ENCODE measurements at places on chromosomes 7 and 10.

DNA sequence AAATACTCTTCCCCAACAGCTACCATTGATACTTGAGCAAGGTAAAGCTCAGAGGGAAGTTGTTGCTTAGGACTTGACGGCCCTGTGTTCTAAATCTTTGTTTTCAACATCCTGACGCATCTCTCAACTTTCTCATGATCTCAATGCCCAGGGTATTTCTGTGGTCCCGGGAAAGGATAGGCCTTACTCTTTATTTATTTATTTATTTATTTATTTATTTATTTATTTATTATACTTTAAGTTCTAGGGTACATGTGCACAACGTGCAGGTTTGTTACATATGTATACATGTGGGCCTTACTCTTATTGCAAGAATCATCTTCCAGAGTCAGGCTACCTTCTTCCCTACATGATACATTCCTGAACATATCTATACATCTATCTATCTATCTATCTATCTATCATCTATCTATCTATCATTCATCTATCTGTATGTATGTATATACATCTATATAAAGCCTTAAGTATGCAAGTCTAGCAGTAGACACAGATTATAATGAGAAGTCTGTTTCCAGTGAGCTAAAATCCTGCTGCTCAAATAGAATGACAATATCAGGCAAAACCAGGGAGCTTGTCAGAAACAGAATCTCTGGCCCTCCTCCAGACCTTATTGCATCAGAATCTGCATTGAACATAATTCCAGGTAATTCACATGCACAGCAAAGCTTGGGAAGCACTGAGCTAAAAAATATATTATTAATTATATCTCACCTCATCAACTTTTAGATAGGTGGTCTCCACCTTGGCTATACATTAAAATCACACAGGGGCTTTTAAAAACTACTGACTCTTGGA lies 12.2 kb upstream of the CPA5 start:
- peak; percentile 23 for DNase-seq

- DNase-seq = peak; percentile 19
Measured at GRCh38 chr7:110852156-110852940, 238.6 kb upstream of the LRRN3 start.

GRCh38 chr10:79586933-79587332 lies 23.8 kb upstream of the SFTPA1 start:
- DNase-seq = no peak

GRCh38 chr10:24114556-24114955 lies 94.4 kb upstream of the KIAA1217 start:
- DNase-seq = no peak

- DNase-seq = no peak
Measured at GRCh38 chr10:55641601-55642000, 719.5 kb downstream of the ZWINT start.

GRCh38 chr10:119135513-119135881 lies 30.0 kb downstream of the SFXN4 start:
- DNase-seq = peak; percentile 94

DNA sequence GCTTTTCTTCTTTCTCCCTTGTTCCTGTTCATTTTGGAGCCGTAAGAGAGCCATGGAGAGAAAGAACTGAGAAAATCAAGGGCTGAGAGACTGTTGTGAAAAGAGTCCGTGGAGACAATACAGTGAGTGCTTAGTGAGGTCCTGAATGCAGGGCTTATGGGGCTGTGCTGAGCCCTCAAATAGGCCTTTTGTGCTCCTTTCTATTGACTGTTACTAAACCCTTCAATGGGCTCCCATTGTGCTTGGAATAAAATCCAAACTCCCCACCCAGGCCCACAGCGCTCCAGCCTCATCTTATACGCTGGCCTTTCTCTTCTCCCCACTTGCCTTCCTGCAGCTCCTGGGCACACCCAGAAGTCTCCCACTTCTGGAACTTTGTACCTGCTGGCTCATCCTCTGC lies 243.1 kb upstream of the HABP2 start:
- no peak for DNase-seq

DNA sequence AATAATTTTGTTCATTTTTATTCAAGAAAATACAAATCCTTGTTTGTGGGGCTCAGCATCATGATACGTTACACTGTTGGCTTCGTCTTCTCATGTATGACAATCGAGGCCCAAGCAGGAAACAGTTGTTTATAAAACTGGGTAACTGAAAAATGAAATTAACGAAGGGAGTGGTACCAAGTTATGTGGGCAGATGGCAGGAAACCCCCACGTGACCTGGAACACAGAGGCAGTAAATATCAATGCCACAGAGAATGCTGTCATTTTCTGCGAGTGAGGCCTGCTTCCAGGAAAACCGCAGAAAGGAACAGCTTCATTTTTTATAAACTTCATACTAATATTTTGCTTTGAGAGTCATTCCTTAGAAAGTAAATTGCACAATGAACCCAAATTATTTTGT lies 201.0 kb upstream of the ADARB2 start:
- no peak for DNase-seq

DNA sequence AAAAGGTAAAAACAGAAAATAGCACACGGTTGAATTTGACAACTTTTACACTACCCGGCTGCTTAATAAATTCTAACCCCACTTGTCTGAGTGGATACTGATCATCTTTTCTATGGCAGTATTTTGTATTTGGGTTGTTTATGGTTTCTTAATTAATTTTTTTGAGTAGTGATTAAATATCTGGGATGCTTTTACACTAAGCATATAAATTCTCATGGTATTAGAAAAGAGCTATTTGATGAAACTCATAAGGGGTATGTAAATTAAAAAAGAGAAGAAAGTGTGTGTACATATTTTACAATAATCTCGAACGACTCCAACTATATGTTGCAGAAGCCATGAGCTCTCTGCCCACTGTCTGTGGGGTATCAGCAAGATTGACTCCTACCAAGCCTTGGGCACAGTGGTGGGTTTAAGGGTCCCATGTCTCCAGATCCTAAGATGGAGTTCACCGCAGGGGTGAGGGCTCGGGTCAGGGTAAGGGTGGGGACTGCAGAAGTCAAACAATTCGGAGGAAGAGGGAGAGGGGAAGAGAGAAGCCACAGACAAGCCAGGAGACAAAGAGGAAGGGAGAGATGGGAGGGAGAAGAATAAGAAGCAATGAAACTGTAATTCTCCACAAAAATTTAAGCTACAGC lies 7.6 kb upstream of the HOXA13 start:
- DNase-seq = no peak

DNA sequence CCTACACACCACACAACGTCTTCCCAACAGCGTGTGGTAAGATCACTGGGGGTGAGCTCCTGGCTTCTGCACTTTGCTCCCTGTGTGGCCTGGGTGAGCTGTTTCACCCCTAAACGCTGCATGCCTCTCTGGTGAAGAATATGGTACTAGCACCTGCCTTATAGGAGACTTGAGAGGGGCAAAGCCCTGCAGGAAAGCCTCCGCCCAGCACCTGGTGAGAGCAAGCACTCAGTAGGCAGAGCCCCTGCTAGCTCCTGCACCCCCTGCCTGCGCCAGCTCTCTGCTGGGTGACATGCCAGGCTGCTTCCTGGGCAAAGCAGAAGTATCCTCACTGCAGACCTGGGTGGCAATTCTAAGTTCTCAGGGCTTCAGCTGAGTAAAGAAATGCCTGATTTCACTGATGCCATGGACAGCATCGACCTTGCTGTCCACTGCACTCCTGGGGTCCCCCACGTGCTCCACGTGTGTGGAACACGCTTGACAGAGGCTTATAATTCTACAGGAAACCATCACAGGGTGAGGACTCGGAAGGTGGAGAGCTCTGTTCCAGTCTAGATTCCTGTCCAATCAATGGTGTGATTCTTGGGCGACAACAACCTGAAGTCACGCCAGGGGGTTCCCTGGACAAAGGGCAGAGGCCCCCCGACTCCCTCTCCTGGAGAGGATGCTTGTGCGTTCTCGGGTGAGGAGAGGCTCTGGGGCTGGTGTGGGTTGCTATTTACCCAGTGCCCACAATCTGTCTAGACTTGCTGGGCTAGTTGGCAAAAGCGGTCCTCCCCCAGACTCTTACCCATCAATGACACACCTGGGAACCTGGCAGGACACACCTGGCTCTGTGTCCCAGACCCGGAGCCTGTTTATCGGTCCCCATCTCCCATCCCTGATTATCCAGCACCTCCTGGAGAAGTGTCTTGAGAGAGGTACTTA lies 5.0 kb upstream of the CALML5 start:
- DNase-seq = no peak

- DNase-seq = peak; percentile 60
Measured at GRCh38 chr7:84647797-84648757, 453.5 kb upstream of the SEMA3A start.

DNA sequence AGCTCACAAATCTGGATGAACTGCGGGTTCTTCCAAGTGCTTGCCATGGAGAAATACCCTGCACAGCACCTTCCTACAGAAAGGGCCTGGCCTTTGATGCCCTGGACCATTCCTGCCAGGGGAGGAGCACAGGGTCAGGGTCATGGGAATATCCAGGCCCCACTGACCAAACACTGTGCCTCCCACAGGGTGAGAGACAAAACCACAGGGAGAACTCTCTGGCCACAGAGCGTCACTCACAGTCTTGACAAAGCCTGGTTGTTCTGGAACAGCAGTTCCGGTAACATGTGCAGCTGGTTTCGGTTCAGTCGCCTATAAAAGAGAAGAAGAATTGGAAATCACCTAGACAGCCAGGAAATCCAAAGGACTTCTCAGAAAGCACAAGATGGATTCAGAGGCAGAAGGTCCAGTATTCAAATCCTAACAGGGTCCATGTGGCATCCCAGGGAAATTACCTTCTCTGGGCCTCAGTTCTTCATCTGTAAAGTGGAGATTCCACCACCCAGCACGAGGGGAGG lies 28.1 kb downstream of the SLIT1 start:
- DNase-seq = no peak

- DNase-seq = peak; percentile 4
Measured at GRCh38 chr7:17709127-17709526, 231.2 kb downstream of the SNX13 start.

GRCh38 chr7:151508991-151509390 lies 10.7 kb downstream of the RHEB start:
- DNase-seq = no peak

DNA sequence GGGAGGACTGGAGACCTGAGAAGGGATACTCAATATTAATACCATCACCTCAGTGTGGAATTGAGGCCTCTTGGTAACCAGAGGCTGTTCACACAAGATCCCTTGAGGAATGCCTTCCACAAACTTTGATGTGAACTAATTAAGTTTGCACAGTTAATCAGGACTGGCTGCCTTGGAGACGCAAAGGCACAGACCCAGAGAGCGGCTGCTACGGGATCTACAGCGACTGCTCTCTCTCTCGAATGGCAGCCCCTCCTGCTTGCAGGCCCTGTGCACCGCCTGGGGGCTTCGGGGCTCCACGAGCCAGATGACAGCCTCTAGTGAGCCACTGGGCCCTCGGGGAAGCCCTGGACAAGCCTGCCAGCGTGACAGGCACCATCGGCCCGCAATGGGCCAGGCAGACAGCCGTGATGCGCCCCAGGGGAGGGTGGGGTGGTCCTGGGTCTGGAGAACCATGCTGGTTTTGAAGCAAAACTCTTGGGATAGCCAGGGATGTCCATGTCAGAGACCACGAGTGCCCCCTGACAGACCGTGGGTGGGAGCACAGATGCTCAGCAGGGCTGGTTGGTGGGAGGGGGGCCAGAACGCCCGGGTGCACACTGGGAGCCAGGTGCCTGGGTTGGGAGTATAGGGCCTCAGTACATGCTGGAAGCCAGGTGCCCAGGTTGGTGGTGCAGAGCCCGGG lies 195.6 kb downstream of the ELFN1 start:
- DNase-seq = no peak

- DNase-seq = no peak
Measured at GRCh38 chr7:21192657-21193056, 235.2 kb upstream of the SP4 start.

DNA sequence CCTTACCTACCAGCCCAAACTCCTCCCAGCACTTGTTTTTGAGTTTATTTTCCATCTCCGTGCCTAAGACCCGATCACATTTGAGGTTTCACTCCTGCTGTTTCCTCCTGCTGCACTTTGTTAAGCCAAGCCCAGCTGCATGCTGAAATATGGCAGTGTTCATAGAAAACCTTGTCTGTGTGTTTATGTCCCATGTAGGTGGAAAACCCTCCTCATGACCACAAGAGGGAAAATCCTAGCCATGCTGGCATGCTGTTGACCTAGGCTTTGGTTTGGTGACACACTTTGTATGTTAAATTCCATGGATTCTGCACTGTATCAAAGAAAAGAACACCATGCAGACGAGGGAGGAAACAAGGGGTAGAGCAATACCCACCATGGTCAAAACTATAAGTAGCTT lies 154.4 kb downstream of the CUBN start:
- DNase-seq = no peak

- DNase-seq = peak; percentile 74
Measured at GRCh38 chr7:47088329-47089067, 493.4 kb downstream of the TNS3 start.

GRCh38 chr7:45421806-45422205 lies 152.4 kb upstream of the ADCY1 start:
- DNase-seq = no peak

DNA sequence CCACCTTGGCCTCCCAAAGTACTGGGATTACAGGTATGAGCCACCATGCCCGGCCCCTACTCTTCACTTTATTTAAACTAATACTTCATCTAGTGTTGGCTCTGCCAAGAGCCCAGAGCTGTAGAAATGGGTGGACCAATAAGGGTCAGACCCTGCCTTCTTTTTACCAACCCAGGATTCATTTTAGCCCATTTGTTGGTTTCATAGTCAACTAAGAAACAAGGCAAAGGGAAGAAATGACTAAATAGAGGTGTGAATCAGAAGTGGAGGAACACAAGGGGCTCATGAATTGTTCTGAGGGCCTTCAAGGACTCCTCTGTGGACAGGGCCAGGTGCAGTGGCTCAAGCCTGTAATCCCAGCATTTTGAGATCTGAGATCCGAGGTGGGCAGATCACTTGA lies 1.1 kb downstream of the ANKRD2 start:
- no peak for DNase-seq

DNA sequence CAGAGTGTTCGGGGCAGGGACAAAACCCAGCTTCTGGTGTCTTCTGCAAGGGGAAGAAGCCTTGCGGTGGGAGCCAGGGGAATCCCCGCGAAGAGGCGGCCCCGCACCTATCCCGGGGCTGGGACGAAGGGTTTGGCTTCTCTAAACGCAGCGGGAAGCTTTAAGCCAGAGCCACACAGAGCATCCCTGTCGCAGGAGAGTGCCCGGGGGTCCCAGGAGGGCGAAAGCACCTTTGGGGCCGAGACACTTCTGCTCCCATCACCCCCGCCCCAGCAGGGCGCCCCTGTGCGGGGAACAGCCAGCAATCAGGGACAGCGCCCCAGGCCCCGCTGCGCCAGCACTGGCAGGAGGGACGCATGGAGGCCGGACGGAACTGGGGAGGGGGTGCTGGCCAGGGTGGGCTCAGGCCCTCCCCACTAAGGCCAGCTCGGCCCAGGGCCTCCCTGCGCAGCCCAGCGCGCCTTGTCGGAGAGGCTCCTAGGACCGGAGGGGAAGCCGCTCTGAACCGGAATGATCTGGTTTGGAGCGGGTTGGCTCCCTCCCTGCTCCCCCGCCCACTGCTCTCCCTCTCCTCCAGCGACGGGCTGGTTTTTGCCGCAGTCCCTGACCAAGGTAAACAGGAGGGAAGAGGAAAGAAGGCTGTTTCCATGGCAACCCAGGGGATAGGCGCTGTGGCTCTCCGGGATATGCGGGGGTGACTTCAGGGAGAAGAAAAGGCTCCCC lies 63.9 kb downstream of the TMEM209 start:
- DNase-seq = peak; percentile 55

Measured in fibroblast of villous mesenchyme (primary cell).